ENCODE measurements at places on chromosomes 2 and 18.

DNA sequence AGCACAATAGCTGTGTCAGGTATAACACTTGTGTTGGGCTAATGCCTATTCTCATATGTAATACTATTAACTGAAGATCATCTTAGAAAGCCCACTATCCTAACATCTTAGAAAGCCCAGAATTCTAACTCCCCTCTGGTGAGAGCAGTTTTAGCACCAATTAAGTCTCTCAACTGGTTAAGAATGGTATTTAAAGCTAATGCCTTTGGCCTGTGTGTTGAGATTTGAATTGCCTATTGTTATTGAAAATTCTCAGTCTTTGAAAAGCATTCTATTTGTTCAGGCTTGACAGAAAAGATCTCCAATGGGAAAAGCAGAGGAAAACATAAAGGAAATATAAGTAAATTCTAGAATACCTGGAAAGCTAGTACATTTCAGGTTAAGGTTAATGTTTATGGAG lies 352.5 kb downstream of the ARHGAP15 start:
- DNase-seq = no peak

DNA sequence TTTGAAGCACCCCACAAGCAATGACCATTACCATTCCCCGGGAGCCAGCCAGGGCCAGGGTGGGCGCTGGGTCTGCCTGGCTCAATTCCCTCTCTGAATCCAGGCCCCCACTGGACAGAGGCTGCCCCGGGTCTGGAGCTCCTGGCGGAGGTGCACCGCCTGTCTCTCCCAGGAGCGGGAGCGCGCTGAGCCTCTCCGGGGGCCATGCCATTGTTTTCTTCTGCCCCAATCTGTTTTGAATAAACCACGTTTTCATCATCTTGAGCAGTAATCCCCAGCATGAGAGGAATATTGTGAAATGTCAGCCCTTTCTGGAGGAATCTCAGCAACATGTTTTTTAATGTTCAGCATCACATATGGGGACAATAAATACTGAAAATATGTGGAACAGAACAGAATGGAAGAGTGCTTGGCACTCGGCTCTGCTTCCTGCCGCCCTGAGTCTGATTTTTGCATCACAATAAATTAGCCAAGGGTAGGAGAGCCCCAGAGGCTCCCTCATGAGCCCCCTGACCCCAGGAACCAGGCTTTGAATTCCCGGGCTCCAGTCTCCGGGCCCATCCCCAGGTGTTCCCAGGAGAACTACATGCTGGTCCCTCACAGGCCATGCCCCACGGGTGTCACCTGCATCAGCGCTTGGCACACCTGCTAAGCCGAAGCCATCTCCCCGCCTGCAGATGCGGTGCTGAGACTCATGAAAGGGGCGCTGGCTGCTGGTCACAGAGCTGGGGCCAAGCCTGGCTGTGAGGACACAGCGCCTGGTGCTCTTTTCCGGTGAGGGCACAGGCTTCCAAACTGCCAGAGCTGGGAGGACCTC lies 88.8 kb downstream of the INHBB start:
- no peak for DNase-seq

GRCh38 chr18:48044944-48045343 lies 114.5 kb upstream of the SMAD2 start:
- DNase-seq = no peak

DNA sequence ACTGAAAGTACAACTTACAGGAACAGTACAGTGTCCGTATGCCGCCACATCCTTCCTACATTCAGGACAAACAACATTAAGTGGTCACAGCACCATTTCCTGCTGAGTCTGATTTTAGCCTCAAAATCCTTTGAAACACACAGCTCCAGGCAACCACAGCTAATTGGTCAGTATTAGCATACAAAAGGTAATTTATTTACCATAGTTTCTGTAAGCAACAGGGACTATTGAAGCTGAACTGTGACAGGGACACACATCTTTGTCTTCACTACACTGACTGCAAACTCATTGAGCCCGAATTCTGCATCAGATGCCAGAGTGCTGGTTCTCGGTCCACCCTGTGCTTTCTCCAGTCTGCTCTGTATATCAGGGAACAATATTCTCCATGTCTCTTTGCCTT lies 151.8 kb downstream of the ST6GAL2 start:
- DNase-seq = no peak

All from amniotic stem cell (primary cell).